ENCODE measurements at places on chromosomes 2 and 18. TPM values are rescaled to one million over a fixed set of nuclear protein-coding genes. Genes with fewer than 3 reads are reported as not detected.
A peak's percentile ranks its signal among the peaks of the same experiment; 100 is the strongest.

- DNase-seq: peak; percentile 81
These were observed 30.4 kb downstream of the TOGARAM2 start for GRCh38 chr2:29011418-29012060.

DNA sequence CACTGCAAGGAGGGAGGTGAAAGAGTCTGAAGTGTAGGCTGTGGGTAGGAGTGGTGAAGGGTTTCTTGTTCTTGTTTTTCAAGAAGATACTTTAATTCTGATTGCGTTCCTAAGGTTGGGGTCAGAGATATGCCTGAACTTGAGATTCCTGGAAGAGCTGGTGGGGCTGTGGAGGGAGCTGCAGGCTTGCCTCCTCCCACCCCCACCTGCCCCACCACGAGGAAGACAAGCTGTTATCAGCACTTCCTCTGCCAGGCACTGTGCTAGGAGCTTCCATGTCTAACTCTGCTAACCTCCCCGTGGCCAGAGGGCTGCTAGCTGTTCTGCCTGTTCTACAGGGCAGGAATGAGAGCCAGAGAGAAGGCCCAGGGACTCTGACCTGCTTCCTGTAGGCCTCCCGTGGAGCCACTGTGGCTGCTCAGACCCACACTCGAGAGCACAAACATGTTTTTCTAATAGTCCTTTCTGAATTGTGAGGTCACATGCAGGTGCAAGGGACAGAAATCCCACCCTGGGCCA is 13.7 kb downstream of the ANKRD23 start:
- DNase-seq: no peak

DNA sequence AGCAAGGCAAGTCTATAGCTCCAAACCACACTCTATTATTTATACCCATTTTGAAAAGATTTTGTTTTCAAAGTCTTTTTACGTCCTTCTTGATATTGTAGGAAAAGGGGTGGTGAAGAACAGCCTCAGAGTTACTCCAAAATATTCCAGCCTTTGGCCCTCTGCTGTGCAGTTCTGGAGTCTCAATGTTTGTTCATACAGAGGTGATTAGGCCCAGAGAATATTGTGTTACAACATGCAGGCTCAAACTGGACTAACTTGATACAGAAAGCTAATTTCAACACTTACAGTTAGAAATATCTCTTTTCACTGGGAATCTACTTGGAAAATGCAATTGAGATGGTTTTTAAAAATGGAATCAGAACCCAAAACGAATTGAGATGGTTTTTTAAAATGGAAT is 40.4 kb upstream of the SLC25A52 start:
- no peak for DNase-seq

DNA sequence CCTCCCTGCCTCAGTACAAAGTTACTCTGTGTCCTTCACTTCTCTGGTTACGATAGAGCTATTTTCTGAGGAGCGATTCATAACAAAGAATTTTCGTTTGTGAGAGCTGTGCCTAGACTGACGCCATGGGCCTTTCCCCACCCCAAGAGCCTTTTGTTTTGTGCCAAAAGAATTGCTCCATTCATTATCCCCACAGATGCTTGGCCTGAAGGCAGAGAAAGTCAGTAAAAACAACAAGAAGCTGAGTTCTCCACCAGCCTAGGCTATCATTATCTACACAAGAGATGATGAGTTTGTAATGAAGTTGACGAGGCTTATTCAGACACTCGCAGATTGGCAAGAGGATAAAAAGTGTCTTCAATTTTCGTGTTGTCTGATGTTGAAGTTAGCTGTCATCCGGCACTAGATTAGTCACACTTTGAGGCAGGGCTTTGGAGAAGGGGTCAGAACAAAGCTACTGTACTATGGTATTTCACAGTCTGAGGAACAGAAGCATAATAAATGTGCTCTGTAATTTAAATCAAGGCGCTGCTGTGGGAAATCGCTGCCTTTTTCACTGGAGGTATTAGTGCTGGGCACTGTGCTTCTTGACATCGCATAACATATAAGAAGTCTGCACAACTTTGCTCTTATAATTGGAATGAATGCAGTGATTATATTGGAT is 278.4 kb upstream of the FIGN start:
- no peak for DNase-seq

DNA sequence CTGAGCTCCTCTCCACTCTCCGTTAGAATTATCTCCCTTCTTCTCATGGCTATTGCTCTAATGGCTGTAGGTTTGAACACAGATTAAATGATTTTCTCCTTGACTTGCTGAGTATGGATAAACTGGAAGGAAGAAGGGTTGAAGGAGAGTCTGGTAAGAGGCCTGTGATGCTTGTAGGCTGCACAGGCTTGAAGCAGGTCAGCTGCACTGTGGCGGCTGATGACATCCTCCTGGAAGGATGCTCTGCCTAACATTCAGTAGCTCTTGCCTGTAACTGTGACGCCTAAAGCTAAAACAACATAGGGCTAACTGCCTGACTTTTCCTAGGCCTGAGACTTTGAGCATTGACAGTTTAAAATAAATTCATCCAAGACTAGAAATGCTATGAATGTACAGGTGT is 166.3 kb downstream of the MREG start:
- no peak for DNase-seq

GRCh38 chr2:72983500-72984161 is 66.3 kb downstream of the EMX1 start:
- no peak for DNase-seq

DNA sequence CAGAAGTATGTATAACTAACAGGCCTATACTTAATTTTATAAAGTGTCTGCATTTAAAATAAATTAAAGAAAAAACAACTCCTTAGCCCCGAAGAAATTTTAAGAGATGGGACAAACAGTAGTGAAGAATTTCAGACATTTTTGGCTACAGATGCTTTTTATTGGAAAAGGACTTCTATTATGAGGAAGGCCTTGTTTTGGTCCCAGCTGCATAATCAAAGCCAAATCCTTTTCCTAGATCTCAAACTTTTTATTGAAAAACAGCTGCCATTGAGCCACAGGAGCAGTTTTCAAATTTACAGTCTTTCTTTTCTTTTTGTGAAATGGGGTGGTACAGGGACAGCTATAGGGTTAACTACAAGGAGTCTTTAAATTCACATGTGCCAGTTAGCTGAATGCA is 51.3 kb upstream of the SETBP1 start:
- DNase-seq: no peak

GRCh38 chr18:12091538-12092141 is 2.0 kb upstream of the ANKRD62 start:
- no peak for DNase-seq

DNA sequence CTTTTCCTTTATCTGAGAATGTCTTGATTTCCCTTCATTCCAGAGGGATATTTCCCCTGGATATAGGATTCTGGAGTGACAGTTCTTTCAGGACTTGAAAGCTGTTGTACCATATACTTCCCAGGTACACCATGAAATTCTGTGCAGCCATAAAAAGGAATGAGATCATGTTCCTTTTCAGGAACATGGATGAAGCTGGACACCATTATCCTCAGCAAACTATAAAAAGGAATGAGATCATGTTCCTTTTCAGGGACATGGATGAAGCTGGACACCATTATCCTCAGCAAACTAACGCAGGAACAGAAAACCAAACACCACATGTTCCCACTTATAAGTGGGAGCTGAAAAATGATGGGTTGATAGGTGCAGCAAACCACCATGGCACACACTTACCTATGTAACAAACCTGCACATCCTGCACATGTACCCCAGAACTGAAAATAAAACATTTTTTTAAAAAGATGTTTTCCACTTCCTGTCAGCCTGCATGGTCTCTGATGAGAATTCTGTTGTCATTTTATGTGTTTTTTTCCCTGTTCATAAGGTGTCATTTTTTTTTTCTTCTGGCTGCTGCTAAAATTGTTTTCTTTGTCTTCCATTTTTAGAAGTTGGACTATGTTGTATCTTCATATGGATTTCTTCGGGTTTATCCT is 133.3 kb downstream of the DNAH6 start:
- no peak for DNase-seq

- no peak for DNase-seq
These were observed 236.7 kb downstream of the PRKCE start for GRCh38 chr2:45888167-45888566.

- DNase-seq: no peak
These were observed 59.1 kb upstream of the PELI1 start for GRCh38 chr2:64203131-64203857.

DNA sequence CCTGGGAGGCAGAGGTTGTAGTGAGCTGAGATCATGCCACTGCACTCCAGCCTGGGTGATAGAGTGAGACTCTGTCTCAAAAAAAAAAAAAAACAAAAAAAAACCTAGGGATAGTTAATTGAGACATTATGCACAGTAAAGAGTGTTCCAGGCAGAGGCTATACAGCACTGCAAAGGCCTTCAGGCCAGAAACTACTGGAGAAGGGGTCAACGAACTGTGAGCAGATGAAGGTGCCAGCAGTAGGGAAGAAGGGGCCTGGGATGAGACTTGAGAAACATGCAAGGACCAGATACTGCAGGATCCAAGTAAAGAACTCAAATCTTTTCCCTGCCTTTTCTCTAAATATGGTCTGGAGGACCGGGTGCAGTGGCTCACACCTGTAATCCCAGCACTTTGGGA is 26.0 kb upstream of the PCBP1 start:
- no peak for DNase-seq

DNA sequence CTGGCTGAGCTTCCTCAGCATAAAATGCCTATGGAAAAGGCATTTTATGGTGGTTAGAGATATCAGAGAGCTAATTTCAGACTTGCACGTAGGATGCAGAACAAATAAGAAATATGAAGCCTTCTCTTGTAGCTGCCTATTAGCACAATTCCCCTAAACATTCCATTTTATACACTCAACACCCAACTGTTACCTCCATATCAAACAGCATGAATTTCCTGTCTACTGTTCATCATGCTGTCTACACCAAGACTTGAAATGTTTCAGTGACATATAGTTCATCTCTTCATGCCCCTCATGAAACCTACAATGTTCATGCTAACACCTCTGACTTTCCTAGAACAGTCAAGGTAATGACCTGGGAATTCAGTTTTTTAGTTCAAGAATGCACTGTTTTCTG is 249.9 kb downstream of the PIEZO2 start:
- no peak for DNase-seq

GRCh38 chr2:29447513-29447912 is 332.3 kb downstream of the CLIP4 start:
- no peak for DNase-seq

GRCh38 chr2:61726456-61727209 is 127.2 kb downstream of the FAM161A start:
- peak; percentile 21 for DNase-seq

- DNase-seq: peak; percentile 32
These were observed 253.2 kb downstream of the NEDD4L start for GRCh38 chr18:58297198-58297597.

GRCh38 chr2:55961318-55961911 is 37.8 kb upstream of the EFEMP1 start:
- DNase-seq: no peak

GRCh38 chr2:149915151-149915550 is 327.6 kb upstream of the MMADHC start:
- no peak for DNase-seq

- no peak for DNase-seq
These were observed 309.9 kb upstream of the ZNF521 start for GRCh38 chr18:25661831-25662230.

DNA sequence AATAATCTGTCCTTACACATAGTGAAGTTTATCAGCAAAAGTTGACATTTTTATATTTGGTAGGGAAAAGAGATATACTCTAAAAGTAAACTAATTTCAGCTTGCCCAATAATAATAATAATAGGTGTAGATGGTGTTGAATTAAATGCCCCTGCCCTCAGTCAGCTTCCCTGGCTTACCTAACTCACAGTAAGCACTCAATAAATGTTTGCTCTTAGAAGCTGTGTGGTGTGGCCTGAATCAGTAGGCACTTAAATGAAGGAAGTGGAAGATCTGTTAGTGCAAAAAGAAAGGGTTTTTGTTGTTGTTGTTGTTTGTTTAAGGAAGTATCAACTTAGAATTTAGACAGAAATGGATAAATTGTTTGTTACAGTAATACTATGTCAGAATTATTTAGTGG is 36.2 kb downstream of the EML4 start:
- DNase-seq: no peak

DNA sequence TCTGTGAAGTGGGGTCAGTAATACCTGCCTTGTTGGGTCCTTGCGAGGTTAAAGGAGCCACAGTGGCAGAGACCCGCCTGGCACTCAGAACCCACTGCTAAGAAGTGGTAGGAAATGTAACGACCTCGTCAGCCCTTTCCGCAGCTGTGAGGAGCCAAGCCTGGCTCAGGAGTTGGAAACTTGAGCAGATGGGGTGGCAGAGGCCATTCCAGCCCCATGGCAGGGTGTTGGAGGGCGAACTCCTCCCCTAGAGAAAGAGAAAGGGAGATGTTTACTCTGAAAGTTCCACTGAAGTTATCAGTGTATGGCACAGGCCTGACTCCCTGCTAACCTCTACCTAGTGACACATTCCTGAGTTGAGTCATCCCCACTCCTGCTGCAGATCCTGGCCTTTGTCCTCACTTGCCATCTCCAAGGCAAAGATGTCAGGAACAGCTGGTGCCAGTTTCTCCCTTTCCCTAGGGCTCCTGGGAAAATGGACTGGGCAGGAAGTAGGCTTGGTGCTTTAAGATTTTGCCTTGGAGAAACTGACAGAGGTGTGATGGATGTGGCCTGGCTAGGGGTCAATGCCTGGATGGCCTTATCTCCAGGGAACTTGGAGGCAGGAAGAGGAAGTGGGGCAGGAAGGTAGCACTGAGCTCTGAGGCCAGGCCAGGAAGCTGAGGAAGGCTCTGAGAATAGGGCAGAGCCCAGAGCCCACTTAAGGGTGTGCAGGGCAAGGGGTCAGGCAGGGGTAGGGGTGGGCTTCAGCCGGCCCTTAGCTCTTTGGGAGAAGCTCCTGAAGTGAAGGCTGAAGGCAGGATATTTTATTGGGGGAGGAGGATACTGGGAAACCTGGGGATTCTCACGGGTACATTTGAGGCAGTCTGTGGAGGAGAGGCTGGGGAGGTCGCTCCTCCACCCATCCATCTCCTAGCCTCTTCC is 888 bp downstream of the VAMP5 start:
- DNase-seq: peak; percentile 52

GRCh38 chr2:11687736-11688135 is 17.7 kb upstream of the NTSR2 start:
- DNase-seq: no peak

DNA sequence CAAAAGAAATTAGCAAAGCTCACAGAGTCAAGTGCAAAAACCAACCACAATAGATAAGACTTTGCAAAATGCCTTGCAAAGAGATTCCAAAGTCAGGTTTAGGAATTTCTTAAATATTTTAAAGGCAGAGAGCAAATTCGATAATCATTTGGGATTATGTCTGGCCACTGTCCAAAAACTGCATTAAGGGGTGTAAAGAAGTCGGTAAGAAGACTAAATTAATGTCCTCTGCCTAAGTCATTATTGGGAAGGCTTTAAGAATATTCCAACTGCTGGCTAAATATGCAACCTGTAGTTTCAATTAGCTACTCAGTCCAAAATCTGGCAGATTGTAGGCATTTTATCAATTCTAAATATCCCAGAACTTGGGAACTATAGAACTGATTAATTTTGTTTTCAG is 13.7 kb upstream of the LRP1B start:
- no peak for DNase-seq

RESP18 gene
- total RNA-seq: not detected

SPDYA gene
- 0.93 TPM for total RNA-seq

TCF4 gene
- total RNA-seq: 1.9 TPM

SLC30A3 gene
- total RNA-seq: 0.53 TPM

TDRD15 gene
- not detected for total RNA-seq

POTEJ gene
- total RNA-seq: not detected

SLC16A14 gene
- 1.2 TPM for total RNA-seq

SLC20A1 gene
- 69.3 TPM for total RNA-seq

EGR4 gene
- total RNA-seq: 0.41 TPM

TGFA gene
- total RNA-seq: 0.07 TPM

FOXD4L1 gene
- 0.14 TPM for total RNA-seq

AMER3 gene
- not detected for total RNA-seq

SLC9A4 gene
- not detected for total RNA-seq

CHST9 gene
- total RNA-seq: not detected

CLEC4F gene
- not detected for total RNA-seq

OTOF gene
- 2.3 TPM for total RNA-seq

SKOR2 gene
- 0.21 TPM for total RNA-seq
